Astrocyte (in vitro differentiated cells and primary cell): ENCODE measurements at places on chromosomes 1 and 21. TPM values are rescaled to one million over a fixed set of nuclear protein-coding genes. Genes with fewer than 3 reads are reported as not detected.

DNA sequence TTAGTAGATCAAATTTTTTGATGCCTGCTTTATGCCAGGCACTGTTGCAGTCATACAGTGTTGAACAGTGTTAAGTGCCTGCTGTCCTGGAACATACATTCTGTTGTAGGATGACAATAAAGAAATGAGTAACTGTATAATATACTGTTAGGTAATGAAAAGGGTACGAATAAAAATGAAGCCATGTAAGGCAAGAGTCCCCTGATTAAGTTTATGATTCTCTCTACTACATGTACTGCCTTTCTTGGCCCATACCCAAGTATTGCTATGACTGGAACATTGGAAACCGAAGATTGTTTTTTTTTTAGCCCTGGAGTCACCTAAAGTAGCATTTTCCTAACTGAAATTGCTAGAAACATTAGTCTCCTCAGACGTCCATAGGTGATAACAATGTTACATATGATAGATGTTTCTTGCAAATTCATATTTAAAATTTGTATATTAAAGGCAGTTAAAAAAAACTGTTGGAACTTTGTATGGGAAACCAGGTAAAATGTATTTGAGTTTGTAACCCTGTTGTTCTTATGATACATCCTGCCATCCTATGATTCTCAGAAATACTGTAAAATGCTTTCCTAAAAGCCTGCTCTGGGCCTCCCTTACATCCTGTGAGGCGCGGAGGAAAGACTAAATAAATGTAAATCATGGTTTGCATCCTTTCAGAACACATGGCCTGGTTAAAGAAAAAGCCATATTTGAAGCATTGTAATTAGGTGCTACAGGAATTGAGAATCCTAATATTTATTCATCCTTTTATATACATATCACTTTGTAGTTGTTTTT is 5.8 kb downstream of the ATP5PB start:
- peaks cover 44% of the 10 kb centered on the region for H3K36me3 ChIP-seq
- no peaks in the 10 kb centered on the region for H3K27me3 ChIP-seq
- no peak overlapping the region for H3K4me3 ChIP-seq
- no peak for DNase-seq

- no peaks in the 10 kb centered on the region for H3K27me3 ChIP-seq
- no peaks in the 10 kb centered on the region for H3K36me3 ChIP-seq
- no peak overlapping the region for H3K4me3 ChIP-seq
- H3K4me1 ChIP-seq = no peaks in the 10 kb centered on the region
These were observed 148.5 kb downstream of the LMX1A start for GRCh38 chr1:165207853-165208515.

TNFSF18 gene
- total RNA-seq = 0.14 TPM in 1 of 2 replicates, not detected in the other

GRCh38 chr1:115652236-115652788 is 10.5 kb downstream of the VANGL1 start:
- no peaks in the 10 kb centered on the region for H3K27me3 ChIP-seq
- H3K4me1 ChIP-seq = peaks cover 18% of the 10 kb centered on the region
- DNase-seq = no peak
